ENCODE measurements at places on chromosomes 2 and 18.

GRCh38 chr18:36812678-36813077 lies 16.1 kb downstream of the TPGS2 start:
- DNase-seq, result no peak

DNA sequence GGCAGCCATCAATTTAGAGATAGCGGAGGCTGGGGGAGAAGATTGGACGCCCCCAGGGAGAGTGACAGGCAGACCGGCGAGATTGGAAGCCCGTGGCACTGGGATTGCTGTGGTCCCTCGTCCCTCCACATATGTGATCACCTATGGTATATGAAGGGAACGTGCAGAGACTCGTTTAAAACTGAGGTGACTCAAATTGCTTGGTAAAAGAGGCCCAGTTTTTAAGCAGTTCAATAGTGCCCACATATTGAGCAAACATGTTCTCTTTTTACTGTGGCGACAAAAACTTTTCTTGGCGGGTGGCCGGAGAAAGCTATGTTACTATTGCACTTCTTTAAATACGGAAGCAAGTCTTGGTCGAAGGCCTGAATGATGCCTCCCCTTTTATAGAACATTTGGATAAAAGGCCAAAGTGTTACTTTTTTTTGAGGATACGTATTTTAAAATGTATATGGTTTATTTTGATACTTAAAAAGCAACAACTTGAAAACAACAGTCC lies 9.1 kb downstream of the B3GNT2 start:
- no peak for DNase-seq

GRCh38 chr2:9179572-9180201 lies 26.9 kb upstream of the ASAP2 start:
- peak; percentile 72 for DNase-seq

DNA sequence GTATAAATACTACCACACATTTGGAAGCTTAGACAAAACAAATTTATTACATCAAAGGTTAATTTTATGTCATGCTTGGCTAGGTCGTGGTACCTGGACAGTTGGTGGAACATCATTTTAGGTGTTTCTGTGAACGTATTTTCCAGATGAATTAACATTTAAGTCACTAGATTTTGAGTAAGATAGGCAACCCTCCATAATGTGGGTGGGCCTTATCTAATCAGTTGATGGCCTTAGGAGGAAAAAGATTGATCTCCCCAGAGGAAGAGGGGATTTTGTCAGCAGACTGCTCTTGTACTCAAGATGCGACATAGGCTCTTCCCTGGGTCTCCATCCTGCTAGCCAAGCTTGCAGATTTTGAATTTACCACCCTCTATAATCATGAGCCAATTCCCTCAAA lies 85.0 kb downstream of the RPRM start:
- DNase-seq, result no peak

DNA sequence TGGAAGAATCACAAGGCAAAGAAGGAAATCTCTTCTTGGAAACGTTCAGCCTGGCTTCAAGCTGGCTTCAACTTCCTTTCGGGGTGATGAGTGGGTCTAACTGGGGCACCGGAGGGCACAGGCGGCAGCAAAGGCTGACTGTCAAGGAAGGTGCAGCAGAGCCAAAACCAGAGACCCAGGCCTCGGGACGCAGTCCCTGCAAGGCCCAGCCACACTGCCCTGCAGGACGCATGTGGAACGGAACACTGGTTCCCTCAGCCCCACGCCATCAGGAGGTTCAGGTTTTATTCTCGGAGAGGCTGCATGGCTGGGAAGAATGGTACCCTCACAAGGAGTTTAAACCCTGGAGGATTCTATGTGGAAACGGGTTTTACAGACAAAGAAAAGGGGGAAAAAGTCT lies 165.5 kb downstream of the HDAC4 start:
- no peak for DNase-seq
